Right lung (tissue), 10 donors: ENCODE measurements at places on chromosomes 2 and 18. TPM values are rescaled to one million over a fixed set of nuclear protein-coding genes. Genes with fewer than 3 reads are reported as not detected.

Gene ABCG5
- 0.50 TPM for polyA plus RNA-seq

Gene COL6A3
- polyA plus RNA-seq: 679 TPM

GRCh38 chr2:144356402-144356801 lies 163.5 kb downstream of the ZEB2 start:
- DNase-seq: no peak

Gene LONRF2
- 3.4 TPM for polyA plus RNA-seq

- DNase-seq: no peak
Observed at GRCh38 chr2:181474222-181474881, 17.2 kb downstream of the ITGA4 start.

DNA sequence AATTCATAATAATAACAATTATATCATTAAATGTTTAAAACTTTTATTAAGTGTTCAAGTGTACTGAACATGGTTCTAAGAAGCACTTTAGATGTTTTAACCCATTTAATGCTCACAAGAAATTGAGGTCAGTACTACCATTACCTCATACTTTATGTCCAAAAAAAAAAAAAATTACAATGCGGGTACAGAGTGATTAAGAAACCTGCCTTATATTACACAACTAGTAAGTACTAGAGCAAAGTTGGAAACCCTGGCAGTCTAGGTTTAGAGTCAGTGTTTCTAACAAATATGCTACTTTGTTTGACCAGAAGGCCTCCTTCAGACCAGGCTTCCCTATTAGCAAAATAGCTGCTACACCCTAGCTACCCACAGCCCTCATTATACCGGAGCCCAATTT lies 28.5 kb downstream of the PLEKHM3 start:
- DNase-seq: no peak

GRCh38 chr18:32724071-32724749 lies 48.6 kb downstream of the KLHL14 start:
- DNase-seq: no peak

DNA sequence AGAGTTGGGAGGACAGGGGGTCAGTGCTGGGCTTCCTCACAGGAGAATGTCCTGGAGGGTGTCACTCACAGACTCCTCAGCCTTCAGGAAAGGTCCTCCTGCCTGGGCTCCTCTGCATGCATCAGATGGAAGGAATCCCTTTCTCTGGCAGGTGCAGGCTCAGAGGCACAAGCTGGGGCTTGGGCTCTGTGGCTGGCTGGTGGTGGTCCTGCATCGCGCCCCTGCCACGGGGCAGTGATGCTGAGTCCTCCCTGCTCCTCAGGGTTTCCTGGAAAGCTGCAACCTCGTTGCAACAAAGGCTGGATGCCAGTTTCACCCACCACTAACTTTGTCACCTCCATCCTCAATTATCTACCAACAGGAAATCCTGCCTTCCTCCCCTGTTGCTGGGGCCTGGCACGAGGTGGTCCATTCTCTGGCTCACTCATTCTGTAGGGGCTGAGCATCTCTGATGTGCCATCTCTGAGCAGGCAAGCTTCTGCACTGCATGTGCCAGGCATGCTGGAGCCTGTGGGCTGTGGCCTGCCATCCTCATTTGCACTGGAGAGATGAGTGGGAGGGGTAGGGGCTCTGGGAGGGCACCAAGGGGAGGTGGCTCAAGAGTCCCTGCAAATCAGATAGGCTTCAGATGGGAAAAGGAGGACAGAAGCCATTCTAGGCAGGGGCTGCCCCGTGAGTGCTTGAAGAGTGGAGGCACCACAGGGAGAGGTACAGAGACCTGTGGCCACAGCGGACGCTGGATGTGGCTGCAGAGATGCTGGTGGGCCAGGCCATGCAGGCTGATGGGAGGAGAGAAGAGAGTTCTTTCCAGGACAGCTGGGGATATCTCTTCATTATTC lies 272.6 kb upstream of the HS6ST1 start:
- DNase-seq: no peak

Gene HRH4
- 0.20 TPM for polyA plus RNA-seq

Gene UGT1A7
- polyA plus RNA-seq: not detected

Gene CYTIP
- polyA plus RNA-seq: 1.9 TPM
